Activated naive CD8-positive, alpha-beta T cell treated with anti-CD3 and anti-CD28 coated beads, Interleukin-2, amount 50 U/mL, for 16 hours (primary cell): ENCODE measurements at places on chromosomes 7 and 10.

DNA sequence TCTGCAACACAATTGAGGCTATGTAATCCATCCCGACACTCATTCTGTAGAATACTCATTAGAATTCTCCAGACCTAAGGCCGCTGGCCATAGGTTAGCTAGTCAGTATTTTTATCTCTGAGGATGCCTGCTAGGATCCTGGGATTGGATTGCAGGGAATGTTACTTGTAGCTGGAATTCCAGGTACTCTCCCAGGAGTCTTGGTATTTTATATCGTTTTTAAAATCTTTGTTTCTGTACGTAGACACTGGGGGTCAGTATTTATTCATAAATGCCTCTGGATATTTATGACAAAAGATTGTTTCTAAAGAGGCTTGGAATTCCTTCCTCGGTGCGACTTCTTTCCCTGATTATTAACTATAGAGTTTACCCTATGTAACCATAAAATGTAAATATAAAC is 40.1 kb downstream of the BPGM start:
- DNase-seq, result no peak

DNA sequence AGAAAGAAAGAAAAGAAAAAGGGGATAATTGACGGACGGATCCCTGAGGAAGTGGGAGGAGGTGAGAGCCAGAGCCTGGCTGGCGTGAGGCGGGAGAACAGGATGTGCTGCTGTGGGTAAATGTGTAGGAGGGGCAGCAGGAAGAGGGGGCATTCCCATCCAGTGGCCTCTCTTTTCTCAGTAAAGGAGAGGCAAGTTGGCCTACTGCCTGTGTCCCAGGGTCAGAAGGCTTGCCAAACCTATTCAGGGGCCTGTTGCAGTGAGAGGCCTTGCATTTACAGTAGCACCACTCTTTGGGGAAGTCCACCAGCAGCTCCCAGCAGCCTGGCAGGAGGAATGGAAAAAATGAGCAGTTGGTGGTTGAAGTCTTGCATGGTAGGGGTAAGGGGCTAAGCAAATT is 26.6 kb upstream of the ASCC1 start:
- DNase-seq, result no peak

DNA sequence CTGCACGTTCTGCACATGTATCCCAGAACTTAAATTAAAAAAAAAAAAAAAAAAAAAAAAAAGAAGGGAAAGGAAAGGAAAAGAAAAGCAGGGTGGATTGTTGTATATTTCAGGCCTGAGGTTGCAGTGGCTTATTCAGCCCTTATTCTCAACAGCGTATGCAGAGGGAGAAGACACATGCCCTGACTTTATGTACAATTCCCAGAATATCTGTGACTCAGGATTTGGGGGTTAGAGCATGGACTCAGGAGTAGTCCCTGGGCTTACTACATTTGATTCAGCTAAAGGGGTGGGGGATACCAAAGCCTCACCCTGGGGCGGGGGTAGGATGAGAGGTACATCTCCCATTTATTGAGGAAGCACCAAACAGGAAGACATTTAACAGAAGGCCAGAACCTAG is 137.4 kb downstream of the MYOF start:
- no peak for DNase-seq

- no peak for DNase-seq
These were observed 23.0 kb upstream of the ING3 start for GRCh38 chr7:120927454-120928103.

DNA sequence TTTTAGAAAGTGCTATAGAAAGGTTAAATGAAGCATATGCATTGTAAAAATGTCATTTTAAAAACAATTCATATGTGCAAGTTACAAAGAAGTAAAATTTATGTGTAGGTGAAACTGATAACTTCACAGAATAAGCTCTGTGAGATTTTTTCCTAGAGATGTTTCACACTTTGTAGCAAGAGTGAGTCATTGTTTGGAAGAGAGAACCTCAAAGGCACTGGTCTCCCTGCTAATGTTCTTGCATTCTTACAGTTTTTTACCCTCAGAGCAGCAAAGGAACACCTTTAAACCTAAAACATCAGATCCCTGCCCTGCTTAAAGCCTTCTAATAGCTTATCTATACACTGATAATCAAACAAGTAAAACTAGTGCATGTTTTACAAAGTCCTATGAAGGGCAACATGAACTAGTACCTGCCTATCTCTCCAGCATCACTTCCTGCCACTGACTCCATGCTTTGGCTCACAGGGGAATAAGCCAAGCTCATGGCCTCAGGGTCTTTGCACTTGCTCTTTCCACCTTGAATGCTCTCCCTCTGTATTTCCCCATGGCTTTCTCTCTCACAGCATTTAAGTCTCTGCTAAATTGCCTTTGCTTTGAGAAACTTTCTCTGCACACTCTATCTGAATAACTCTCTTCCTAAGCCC is 997.0 kb downstream of the GATA3 start:
- DNase-seq, result no peak

GRCh38 chr10:126432507-126432906 is 44.2 kb upstream of the ADAM12 start:
- no peak for DNase-seq

DNA sequence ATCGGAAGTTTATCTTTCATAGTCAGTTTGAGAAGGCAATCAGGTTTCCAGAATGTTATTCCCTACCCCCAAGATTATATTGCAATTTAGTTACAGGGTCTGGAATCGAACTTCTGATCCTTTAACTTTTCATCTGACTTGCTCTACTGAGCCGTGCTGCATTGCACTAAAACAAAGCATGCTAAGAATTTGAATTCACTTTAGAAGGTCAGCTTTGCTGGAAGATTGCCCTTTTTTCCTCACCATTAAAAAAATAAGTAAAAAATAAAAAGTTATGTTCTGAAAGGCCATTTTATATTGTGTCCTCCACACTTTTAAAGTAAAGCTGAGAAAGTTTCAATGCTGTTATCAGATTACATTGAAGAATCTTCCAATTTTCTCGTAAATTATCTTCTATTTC is 388.8 kb upstream of the PHF14 start:
- no peak for DNase-seq

DNA sequence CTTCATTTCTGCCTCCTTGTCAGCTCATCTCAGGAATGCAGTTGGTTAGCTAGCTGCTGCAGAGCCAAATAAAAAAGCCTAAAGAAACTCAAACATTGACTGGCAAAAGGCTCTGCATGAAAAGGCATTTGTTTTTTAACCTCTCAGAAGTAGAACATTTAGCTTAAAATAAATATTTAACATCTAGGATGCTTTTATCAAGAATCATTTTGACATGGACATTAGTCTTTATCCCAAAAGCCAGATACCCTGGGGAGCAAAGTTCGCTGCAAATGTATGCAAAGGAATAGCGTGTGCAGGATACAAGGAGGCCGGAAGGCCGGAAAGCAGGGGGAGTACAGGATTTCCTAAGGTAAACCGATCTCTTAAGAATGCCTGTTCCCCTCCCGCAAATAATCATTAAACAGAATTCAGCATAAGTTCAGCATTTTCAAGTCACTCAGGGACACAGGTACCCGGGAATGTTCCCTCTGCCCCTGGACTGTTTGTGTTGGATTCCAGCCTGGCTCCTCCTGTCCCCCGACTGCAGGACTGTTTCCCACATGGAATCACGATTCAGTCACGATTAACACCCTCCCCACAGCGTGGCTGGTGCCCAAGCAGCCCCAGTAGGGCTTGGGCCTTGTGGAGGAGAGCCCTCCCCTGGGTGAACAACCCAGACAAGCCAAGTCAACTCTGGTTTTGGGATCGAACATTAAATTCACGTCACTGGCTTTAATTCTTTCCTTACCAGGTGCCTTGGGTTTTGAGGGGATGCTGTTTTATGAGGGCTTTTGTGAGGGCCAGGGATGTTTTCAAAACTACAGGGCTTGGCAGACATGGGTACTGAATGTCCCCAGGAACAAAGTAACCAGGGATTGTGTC is 97.8 kb downstream of the HIPK2 start:
- DNase-seq, result no peak

GRCh38 chr7:119026391-119026790 is 801.9 kb downstream of the ANKRD7 start:
- DNase-seq, result no peak
